Stimulated activated CD8-positive, alpha-beta memory T cell treated with anti-CD3 and anti-CD28 coated beads, Interleukin-4, amount 100 ng/mL, for 4 hours (primary cell): ENCODE measurements at places on chromosomes 1 and 21.

GRCh38 chr1:18401921-18402320, 78.8 kb upstream of the KLHDC7A start:
- DNase-seq, result no peak

GRCh38 chr1:64750875-64751274, 6.0 kb downstream of the RAVER2 start:
- DNase-seq, result no peak

- peak; percentile 56 for DNase-seq
Measured at GRCh38 chr1:24535021-24535424, 20.9 kb upstream of the NCMAP start.

DNA sequence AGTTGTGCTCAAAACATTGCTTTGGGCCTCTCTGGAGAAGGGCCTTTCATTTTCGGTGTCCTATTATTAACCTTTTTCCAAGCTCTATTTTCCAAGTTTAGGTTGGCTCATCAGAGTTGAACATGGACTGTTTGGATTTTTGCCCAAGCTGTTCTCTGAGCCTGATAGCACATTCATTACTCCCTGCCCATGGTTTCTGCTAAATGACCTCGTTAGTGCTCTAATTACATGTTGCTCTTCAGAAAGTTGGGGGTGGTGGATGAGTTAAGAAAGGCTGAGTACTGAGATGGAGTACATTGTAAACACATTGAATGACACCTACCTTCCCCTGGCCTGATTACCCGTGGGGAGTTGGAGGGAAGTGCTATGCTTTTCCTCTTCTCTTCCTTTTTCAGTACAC, 38.9 kb downstream of the LMO4 start:
- no peak for DNase-seq

DNA sequence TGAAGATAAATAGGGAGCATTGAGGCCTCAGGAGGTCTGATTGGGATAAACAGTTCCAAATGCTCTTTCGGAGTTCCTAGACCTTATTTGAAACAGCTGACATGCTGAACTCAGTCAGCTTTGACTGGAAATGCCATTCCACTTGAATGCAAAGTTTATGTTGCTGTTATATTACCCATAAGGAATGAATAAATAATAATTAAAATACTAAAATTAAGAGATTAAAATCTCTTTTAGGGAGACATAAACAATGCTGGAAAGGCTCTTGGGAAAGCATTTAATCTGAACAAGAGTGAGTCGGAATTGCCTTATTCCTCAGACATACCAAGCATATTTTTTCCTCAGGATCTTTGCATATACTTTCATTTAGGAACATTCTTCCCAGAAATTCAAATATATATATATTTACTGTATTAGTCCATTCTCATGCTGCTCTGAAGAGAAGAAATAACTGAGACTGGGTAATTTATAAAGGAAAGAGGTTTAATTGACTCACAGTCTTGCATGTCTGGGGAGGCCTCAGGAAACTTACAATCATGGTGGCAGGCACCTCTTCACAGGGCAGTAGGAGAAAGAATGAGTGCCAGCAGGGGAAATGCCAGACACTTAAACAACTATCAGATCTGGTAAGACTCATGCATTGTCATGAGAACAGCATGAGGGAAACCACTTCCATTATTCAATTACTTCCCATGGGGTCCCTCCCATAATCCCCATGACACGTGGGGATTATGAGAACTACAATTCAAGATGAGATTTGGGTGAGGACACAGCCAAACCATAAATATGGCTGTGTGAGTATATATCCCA, 318.2 kb upstream of the PLXNA2 start:
- no peak for DNase-seq

DNA sequence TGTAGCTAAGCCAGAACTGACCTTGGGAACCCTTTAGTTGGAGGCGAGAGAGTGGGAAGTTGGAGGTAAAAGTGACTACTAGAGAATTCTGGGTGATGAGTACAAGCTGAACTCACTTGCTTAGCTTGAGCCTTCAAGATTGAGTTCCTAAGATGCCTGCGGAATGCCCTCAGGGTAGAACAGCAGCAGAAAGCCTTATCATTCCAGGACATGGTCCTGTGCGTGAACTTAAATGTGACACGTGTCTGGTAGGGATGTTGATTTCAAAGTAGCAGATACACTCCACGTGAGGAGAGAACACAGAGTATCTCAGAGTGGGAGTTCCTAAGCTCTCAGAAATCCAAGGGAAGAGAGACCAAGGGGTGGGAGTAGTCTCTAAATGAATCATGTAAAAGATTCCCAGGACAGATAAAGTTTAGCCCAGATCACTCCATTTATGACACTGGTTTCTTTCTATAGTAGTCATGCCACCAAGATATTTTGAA, 60.1 kb downstream of the KCNK1 start:
- DNase-seq, result no peak

DNA sequence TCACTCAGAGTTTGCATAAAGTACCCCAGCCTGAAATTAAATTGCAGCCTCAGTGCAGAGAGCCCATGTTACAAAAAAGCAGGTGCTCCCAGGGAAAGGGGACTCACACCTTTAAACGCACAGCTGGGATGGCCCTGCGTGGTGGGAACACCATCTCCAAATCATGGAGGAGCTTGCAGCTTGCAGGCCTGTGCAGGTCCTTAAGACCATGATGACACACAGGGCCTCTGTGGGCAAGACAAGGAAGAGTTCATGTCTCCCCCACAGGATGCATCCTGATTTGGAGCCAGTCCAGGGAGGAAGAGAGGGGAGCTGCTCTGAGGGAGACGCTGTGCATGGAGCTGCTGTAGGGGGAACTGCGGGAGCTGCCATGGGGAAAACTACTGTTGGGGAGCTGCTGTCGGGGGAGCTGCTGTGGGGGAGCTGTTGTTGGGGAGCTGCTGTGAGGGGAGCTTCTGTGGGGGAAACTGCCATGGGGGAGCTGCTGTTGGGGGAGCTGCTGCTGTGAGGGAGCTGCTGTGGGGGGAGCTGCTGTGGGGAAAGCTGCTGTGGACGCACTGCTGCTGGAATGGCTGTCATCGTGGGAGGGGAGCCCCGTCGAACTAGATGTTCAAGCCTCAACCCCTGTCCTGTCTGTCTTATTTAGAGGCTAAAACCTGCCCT, 113.9 kb downstream of the MATN1 start:
- no peak for DNase-seq

- DNase-seq, result no peak
Measured at GRCh38 chr1:216814576-216815259, 91.5 kb upstream of the ESRRG start.

DNA sequence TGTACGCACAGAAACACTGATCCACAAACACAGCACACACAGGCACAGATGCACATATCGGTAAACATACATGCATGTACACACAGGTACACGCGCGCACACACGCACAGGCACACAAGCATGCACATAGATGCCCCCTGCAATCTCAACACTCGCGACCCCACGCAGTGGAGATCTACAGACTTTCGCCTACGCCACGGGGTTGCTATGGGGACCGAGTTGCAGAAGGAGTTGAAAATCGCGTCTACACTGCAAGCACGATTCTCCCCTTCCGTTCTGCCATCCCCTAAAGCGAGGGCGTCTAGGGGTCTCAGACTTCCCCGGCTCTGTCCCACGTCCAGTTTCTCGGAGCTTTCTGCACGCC, 826 bp downstream of the TRIM17 start:
- DNase-seq, result no peak

- no peak for DNase-seq
Measured at GRCh38 chr1:150072959-150073358, 5.4 kb downstream of the VPS45 start.

DNA sequence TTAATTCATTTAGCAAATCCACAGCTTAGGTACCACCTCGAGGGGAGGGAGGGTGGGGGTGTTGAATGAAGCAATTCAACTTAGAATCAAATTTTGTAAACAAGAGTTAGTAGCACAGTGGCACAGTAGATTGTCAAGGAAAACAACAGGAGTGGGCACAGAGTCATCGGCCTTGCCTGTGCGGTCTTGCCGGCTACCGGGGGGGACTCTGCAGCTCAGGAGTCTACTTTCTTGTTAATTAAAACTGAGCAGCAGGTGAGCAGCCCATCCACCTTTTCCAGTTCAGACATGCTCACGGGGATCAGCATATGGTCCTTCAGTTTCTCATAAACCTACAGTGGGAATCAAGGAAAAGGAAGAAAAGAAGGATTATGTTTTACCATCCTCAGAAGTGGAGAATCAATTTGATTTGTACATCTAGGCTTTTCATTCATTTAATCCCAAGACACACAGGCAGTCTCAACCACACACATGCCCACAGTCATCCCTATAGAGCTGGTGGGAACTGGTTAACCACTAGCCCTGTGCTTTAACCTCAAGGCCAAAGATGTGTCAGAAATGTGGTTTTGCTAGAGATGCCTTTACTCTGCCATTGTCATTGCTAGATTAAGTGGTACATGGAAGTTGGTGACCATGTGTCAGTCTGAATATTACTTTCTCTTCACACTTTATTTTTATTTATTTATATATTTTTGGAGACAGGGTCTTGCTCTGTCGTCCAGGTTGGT, 45.0 kb upstream of the BCL10 start:
- no peak for DNase-seq

GRCh38 chr1:19922015-19922688, 1.3 kb downstream of the PLA2G2E start:
- no peak for DNase-seq

GRCh38 chr1:41474490-41475271, 9.8 kb downstream of the EDN2 start:
- DNase-seq, result no peak

GRCh38 chr1:209657140-209657879, 5.1 kb upstream of the LAMB3 start:
- DNase-seq, result no peak

- DNase-seq, result no peak
Measured at GRCh38 chr1:93172778-93173177, 7.4 kb downstream of the TMED5 start.

- no peak for DNase-seq
Measured at GRCh38 chr1:29826646-29827045, 590.3 kb downstream of the PTPRU start.

GRCh38 chr21:46438241-46438640, 20.4 kb upstream of the DIP2A start:
- no peak for DNase-seq

DNA sequence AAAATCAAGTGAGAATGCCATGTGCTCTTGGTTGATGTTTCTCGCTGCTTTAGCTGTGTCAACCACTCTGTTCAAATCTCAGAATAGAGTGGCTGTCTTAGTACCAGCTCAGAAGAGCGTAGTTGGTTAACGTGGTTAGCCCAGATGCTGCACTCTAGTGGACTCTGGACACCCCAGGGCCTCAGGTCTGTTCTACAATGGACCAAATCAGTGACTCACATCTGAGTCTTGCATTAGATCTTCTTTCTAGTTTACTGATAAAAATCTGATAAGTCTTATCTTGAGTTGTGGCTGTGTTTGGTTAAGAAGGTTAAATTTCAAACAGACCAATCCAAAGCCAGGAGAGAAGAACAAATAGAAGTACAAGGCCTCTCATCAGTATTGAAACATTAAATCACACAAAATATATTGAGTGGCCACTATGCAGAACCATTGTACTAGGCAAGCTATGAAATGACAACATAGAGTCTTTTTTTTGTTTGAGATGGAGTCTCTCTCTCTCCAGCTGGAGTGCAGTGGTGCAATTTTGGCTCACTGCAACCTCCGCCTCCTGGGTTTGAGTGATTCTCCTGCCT, 104.1 kb downstream of the NR5A2 start:
- DNase-seq, result no peak

- DNase-seq, result no peak
Measured at GRCh38 chr1:79815115-79815514, 808.6 kb upstream of the ADGRL4 start.

GRCh38 chr1:163069142-163069541, at the start of gene RGS4:
Gene RGS4, plus strand, starts transcription at chr1:163069361. Its CDS starts 124 bp downstream, at chr1:163069485.
- DNase-seq, result no peak

- DNase-seq, result no peak
Measured at GRCh38 chr1:231493421-231494185, 34.9 kb upstream of the TSNAX start.

- DNase-seq, result no peak
Measured at GRCh38 chr1:197367627-197368026, 99.6 kb downstream of the CRB1 start.

- no peak for DNase-seq
Measured at GRCh38 chr1:24417681-24418080, 2.1 kb downstream of the NIPAL3 start.

DNA sequence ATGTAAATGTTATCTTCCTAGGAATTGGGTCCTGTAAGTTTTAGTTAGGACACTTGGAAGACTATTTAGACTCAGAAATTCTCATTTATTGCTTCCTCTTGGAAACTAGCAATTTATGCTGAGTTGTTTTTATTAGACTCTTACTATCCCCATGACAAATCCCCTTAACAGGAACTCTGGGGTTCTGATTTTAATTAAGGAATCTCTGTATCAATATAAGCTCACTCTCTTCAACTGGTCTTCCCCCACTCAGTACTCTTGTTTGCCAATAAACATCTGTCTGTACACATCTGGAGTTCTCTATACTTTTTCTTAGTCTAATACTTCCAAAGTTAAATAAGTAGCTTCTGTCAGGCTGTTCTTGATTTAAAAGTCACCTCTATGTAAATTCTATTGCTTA, 64.1 kb upstream of the TBX15 start:
- no peak for DNase-seq

- no peak for DNase-seq
Measured at GRCh38 chr1:25697435-25698217, 81.0 kb downstream of the MAN1C1 start.

DNA sequence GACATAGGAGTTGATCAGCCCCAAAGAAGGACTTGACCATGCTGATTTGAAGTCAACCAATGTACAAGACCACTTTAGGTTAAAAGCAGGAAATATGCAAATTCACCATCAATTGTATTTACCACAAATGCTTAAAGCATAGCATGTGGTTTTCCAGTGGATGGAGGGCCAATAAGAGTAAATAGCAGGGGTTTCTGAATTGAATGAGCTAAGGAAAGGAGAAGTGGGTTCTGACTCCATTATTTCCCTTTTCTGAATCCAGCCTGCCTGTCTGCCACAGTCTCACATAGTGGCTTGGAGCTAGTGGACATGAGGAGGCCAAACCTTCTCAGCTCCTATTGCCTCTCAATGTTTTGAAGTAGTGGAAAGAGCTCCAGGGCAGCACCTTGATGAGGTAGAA, 7.2 kb upstream of the TNFSF18 start:
- no peak for DNase-seq

DNA sequence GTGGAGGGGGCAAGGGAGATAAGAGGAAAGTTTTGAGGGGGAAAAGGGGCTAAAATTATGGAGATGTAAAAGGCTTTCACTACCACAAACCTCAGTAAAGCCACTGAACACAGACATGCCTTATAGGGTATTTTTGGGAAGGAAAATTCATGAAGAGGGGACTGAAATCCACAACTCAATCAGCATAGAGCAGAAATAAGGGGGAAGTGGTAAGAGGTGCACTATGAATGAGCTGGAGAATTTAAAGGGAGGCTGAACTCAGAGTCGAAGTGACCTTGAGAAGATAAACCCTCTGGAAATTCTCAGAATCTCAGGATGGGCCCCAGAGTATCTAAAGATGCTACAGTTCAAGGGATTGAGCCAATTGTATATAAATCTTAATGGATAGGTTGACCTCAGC, 15.3 kb downstream of the RHEX start:
- no peak for DNase-seq
